RPMI7951 (cell line): ENCODE measurements at places on chromosomes 11 and 22. TPM values are rescaled to one million over a fixed set of nuclear protein-coding genes. Genes with fewer than 3 reads are reported as not detected.
A peak's percentile ranks its signal among the peaks of the same experiment; 100 is the strongest.

Gene OR52E8
- total RNA-seq: not detected in 2 replicates

- DNase-seq: peak; percentile 25
These were observed 912.8 kb downstream of the DLG2 start for GRCh38 chr11:84714316-84714780.

- no peak for DNase-seq
These were observed 330.2 kb upstream of the B3GAT1 start for GRCh38 chr11:134742224-134742612.

- DNase-seq: no peak
These were observed 146.8 kb downstream of the ENTHD1 start for GRCh38 chr22:39746600-39747262.

DNA sequence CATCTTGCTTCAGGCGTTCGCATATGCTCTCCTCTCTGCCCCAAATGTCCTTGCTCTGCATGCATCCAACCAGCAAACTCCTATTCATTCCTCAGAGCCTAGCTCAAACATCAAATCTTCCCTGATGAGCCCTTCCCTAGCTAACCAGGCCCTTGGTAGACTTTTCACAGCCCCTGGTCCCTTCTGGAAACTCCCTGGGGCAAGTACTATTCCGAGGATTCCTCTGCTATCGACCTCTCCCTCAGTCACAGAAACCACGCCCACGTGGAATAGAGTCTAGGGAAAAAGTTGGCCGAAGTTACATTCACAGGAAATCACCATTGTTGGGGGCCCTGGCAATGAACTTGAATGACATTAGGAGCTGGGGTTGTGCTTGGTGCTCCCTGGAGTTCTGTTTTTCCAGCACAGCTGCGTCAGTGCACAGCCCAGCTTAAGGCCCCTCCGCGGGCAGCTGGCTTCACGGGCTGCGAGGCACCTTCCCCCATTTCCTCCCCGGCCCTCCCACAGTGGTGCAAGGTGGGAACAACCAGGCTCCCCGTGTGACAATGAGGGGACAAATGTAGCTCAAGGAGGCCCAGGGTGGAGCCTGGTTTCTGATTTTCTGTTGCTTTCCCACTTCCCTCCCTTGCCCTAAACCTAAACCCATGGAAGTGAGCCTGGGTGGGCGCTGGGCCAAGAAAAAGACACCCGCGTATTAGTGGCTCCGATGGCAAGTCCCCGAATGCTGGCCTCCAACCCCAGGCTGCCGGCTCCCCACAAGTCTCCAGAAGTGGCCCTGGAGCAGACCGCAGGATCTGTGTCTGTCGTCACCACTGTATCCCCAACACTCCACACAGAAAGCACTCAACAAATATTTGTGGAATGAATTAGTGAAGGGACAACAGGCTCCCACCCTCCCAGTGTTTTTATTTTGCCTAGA lies 4.3 kb upstream of the ATP5MGL start:
- no peak for DNase-seq

GRCh38 chr11:100575860-100576717 lies 111.0 kb upstream of the ARHGAP42 start:
- peak; percentile 59 for DNase-seq

DNA sequence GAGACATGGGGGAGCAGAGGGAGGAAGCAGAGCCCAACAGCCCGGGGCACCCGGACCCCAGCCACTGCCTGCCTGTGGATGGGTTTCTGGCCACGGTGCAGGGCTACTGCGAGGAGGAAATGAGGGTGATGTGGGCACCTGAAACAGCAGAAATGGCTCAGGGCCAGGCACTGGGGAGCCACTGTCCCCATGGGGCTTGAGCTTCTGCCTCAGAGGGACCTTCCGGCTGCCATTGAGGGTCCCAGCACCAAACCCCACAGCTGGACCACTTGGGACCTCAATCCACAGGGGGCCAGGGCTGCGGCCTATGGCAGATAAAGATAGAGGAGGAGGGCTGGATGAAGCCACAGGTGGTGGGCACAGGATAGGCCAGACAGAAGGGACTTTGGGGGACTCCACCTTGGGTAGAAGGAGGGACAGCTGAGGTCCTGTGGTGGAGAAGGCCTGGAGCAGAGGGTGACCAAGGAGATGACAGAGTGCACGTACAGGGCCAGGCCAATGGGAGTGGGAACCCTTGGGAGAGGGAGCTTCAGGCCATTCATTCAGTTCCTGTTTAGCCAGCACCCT lies 48.3 kb downstream of the NFAM1 start:
- no peak for DNase-seq

- DNase-seq: no peak
These were observed 1404.2 kb downstream of the BRD1 start for GRCh38 chr22:48423481-48423911.

Gene BTBD18
- not detected in 2 replicates for total RNA-seq

GRCh38 chr11:133007027-133007584 lies 525.2 kb downstream of the OPCML start:
- no peak for DNase-seq
